Endodermal cell (in vitro differentiated cells): ENCODE measurements at places on chromosomes 12 and 14. TPM values are rescaled to one million over a fixed set of nuclear protein-coding genes. Genes with fewer than 3 reads are reported as not detected.
A peak's percentile ranks its signal among the peaks of the same experiment; 100 is the strongest.

GRCh38 chr12:12017798-12018197 lies 52.9 kb upstream of the BCL2L14 start:
- peak; percentile 79 for DNase-seq
- H3K36me3 ChIP-seq: peaks cover 7% of the 10 kb centered on the region
- no peak overlapping the region for H3K4me3 ChIP-seq

The OAS2 gene
- not detected in 3 replicates for total RNA-seq

The IFI27 gene
- 5.4 to 9.0 TPM (median 7.1 TPM) in 3 replicates for total RNA-seq

GRCh38 chr14:94839348-94839747 lies 69.4 kb upstream of the GSC start:
- H3K27me3 ChIP-seq: no peaks in the 10 kb centered on the region
- H3K36me3 ChIP-seq: no peaks in the 10 kb centered on the region
- H3K27ac ChIP-seq: no peak overlapping the region

GRCh38 chr12:92470608-92471021 lies 232.2 kb upstream of the PLEKHG7 start:
- no peak overlapping the region for H3K27ac ChIP-seq
- H3K4me1 ChIP-seq: peaks cover 7% of the 10 kb centered on the region
- no peaks in the 10 kb centered on the region for H3K27me3 ChIP-seq
- no peaks in the 10 kb centered on the region for H3K36me3 ChIP-seq
- no peak overlapping the region for H3K4me3 ChIP-seq
- DNase-seq: no peak

- H3K27ac ChIP-seq: no peak overlapping the region
- no peaks in the 10 kb centered on the region for H3K36me3 ChIP-seq
- no peak overlapping the region for H3K4me3 ChIP-seq
- H3K4me1 ChIP-seq: no peaks in the 10 kb centered on the region
- DNase-seq: no peak
These were observed 597.1 kb downstream of the RPL10L start for GRCh38 chr14:46054526-46054925.

The MUCL1 gene
- total RNA-seq: not detected in 2 replicates

DNA sequence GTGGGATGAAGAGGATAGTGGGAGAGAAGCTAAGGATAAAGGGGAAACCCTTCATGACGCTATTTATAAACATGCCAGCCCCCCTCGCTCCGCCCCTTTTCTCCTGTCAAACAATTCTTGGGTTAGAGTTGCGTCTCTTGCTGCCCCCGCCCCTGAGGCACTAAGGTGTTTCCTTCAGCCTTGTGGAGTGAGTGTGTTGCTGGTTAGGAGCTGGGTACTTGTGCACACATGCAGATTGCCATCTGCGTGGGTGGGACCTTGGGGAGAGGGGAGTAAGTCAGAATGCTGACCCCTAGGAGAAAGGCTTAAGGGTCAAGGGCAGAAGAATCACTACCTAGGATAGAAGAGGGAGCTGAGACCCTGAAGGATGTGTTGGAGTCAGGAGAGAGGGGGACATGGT lies 5.4 kb downstream of the FOXJ2 start:
- H3K4me3 ChIP-seq: peak overlapping the region; percentile 74
- no peaks in the 10 kb centered on the region for H3K27me3 ChIP-seq
- DNase-seq: peak; percentile 67
- H3K4me1 ChIP-seq: peaks cover 9% of the 10 kb centered on the region
- peaks cover 39% of the 10 kb centered on the region for H3K36me3 ChIP-seq

DNA sequence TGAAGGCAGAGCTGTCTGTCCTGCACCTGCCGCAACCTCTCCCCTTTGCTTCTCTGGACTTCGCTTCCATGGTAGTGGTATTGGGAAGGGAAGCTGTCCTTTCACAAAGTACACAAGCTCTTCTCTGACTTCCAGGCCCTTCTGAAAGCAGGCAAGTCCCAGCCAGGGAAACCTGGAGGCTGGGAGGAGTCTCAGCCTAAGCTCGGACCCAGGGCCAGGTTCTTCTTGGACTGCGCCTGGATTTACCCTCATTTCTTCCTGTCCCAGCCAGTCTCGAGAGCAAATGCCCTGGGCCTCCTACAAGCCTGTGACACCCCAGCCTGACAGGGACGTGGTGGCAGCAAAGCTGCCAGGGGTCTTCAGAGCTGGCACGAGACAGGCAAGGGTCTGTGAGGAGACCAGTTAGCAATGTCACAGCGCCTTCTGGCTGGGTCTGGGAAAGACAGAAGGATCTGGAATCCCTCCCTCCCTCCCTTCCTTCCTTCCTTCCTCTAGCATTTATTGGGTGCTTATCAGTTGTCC lies 22.4 kb downstream of the ISCA2 start:
- no peak overlapping the region for H3K4me3 ChIP-seq
- no peak overlapping the region for H3K27ac ChIP-seq
- H3K27me3 ChIP-seq: no peaks in the 10 kb centered on the region
- no peaks in the 10 kb centered on the region for H3K36me3 ChIP-seq

The RIN3 gene
- total RNA-seq: 1.9 to 5.2 TPM (median 4.9 TPM) in 3 replicates

- H3K27ac ChIP-seq: no peak overlapping the region
- H3K36me3 ChIP-seq: peaks cover 5% of the 10 kb centered on the region
- H3K4me3 ChIP-seq: peak overlapping the region; percentile 90
- peaks cover 23% of the 10 kb centered on the region for H3K4me1 ChIP-seq
These were observed 678 bp downstream of the INF2 start for GRCh38 chr14:104689881-104690711.

DNA sequence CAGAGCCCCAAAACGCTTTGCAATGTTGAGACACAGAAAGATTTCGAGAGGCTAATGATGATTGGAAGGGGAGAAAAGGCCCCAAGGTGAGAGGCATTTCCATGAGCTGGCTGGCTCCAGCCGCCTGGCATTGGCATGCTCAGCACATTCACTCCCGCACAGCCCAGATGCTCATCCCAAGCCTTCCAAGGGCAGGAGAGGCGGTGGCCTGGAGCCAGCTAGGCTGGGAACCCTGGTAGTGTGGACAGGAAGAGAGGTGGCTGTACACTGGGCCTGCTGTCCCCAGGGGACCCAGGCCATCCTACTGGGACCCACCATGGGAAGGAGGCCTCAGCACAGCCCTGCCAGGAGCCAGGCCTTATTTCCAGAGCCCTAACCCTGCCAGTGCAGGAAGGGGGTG lies 72.2 kb downstream of the SPTB start:
- no peak overlapping the region for H3K27ac ChIP-seq
- no peak for DNase-seq

- H3K4me3 ChIP-seq: no peak overlapping the region
- H3K36me3 ChIP-seq: peaks cover 31% of the 10 kb centered on the region
- peak overlapping the region; percentile 53 for H3K27ac ChIP-seq
- no peaks in the 10 kb centered on the region for H3K27me3 ChIP-seq
- no peaks in the 10 kb centered on the region for H3K4me1 ChIP-seq
These were observed 97.6 kb downstream of the POLR3B start for GRCh38 chr12:106455111-106455510.

The MYBPC1 gene
- total RNA-seq: not detected in 3 replicates

DNA sequence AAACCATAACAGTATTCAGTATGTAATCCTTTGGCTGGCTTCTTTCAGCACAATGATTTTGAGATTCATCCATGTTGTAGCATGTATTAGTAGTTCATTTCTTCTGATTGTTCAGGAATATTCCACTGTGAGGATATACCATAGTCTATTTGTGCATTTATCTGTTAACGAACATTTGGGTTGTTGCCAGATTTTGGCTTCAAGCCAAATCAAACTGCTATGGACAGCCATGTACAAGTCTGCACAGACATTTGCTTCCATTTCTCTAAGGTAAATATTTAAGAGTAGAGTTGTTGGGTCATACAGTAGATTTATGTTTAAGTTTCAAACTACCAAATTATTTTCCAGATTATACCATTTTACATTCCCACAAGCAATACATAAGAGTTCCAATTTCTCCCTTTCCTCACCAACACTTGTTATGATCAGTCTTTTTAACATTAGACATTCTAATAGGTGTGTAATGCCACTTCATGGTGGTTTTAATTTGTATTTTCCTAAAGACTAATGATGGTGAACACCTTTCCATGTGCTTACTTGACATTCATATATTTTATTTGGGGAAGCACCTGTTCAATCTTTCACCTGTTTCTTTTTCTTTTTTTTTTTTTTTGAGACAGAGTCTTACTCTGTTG lies 56.6 kb downstream of the ZFYVE21 start:
- peaks cover 9% of the 10 kb centered on the region for H3K36me3 ChIP-seq
- H3K27ac ChIP-seq: no peak overlapping the region
- H3K4me1 ChIP-seq: no peaks in the 10 kb centered on the region
- H3K4me3 ChIP-seq: no peak overlapping the region
- H3K27me3 ChIP-seq: no peaks in the 10 kb centered on the region

- DNase-seq: no peak
- H3K4me1 ChIP-seq: peaks cover 7% of the 10 kb centered on the region
- no peaks in the 10 kb centered on the region for H3K36me3 ChIP-seq
- H3K27ac ChIP-seq: no peak overlapping the region
- no peaks in the 10 kb centered on the region for H3K27me3 ChIP-seq
These were observed 48.8 kb downstream of the SYNE3 start for GRCh38 chr14:95467657-95468056.

GRCh38 chr12:22935090-22935489 lies 310.1 kb downstream of the ETNK1 start:
- H3K27me3 ChIP-seq: no peaks in the 10 kb centered on the region
- H3K36me3 ChIP-seq: peaks cover 79% of the 10 kb centered on the region
- H3K4me3 ChIP-seq: no peak overlapping the region
- no peak overlapping the region for H3K27ac ChIP-seq
- no peaks in the 10 kb centered on the region for H3K4me1 ChIP-seq

GRCh38 chr14:69005432-69006148 lies 26.5 kb upstream of the ACTN1 start:
- peaks cover 3% of the 10 kb centered on the region for H3K4me1 ChIP-seq
- H3K27me3 ChIP-seq: no peaks in the 10 kb centered on the region
- H3K4me3 ChIP-seq: no peak overlapping the region
- DNase-seq: peak; percentile 78
- no peak overlapping the region for H3K27ac ChIP-seq
- no peaks in the 10 kb centered on the region for H3K36me3 ChIP-seq

The SERPINA10 gene
- not detected in 2 replicates for total RNA-seq

The VDR gene
- total RNA-seq: 0.04 TPM in 1 of 2 replicates, not detected in the other

The APOLD1 gene
- total RNA-seq: 1.8 to 4.1 TPM (median 2.5 TPM) in 3 replicates

The CCDC198 gene
- total RNA-seq: not detected in 2 replicates

DNA sequence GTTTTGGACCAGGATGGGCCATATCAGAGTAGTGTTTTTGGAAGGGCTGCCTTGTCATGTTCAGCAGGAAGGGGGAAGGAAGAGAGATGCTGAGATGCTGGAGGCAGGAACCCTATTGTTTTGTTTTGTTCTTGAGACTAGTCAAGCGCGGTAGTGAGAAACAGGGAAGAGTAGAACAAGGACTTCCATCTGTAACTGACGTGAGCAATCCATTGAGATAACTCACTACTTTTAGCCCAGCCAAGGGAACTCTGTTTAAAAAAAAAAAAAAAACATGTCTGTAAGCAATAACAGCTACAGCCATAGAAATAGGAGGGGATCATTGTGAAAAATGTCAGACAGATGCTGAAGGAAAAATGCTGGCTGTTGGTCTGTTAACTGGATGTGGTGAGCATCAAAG lies 34.0 kb downstream of the CD9 start:
- no peaks in the 10 kb centered on the region for H3K36me3 ChIP-seq
- DNase-seq: no peak

DNA sequence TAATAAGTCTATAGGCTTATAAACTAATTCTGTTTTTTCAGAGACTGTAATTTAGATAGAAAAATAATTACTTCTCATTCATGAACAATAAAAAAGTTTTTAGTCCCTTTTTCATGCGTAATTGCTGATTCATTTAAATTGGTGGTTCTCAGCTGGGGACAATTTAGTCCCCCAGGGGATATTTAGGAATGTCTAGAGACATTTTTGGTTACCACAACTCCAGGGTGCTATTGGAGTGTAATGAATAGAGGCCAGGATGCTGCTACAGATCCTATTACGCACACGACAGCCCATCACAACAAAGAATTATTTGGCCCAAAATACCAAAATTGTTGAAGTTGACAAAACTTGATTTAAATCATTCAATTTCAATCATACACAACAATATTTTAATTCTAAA lies 22.8 kb upstream of the VCPKMT start:
- H3K4me3 ChIP-seq: no peak overlapping the region
- H3K27me3 ChIP-seq: no peaks in the 10 kb centered on the region
- DNase-seq: no peak
- H3K36me3 ChIP-seq: no peaks in the 10 kb centered on the region

The CATSPERB gene
- 0.64 and 1.0 TPM in 2 replicates for total RNA-seq

DNA sequence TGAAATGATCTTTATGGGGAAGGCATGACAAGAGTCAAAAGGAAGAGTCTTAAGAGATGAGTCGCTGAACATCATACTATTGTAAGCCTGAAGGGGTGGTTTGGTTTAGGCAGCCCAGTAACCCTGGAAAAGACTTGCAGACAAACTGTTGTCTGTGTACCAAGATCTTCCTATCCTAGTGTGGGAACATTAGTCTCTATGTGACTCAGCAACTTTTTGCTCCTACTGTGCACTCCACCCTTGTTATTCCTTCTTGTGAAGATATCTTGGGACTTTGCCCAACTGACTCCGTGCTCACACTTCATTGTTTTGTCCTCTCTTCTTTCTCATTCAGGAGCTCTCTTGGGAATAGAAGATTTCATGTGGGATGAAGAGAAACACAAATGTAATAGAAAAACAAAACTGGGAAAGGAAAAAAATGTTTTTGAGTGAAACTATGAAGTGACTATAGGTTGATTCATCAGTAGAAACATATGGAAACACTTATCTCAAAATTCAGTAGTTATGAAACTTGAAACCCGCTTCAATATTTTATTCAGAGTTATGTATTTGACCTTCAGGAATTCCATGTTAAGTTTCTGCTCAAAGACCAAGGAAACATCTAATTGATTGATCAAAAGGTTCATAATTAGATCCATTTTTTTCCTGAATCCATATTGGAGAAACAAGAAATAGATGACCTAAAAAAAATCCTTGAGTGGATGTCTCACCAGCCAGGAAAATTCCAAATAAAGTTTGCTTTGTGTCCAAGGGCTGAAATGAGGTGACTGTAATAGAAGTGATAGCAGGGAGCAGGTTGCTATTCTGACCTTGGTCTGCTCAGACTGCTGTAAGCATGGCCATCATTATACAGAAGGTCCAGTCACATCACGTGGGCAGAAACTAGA lies 67.2 kb downstream of the BTG1 start:
- no peaks in the 10 kb centered on the region for H3K36me3 ChIP-seq
- no peak overlapping the region for H3K27ac ChIP-seq
- H3K4me3 ChIP-seq: no peak overlapping the region
- H3K27me3 ChIP-seq: no peaks in the 10 kb centered on the region
- H3K4me1 ChIP-seq: no peaks in the 10 kb centered on the region

DNA sequence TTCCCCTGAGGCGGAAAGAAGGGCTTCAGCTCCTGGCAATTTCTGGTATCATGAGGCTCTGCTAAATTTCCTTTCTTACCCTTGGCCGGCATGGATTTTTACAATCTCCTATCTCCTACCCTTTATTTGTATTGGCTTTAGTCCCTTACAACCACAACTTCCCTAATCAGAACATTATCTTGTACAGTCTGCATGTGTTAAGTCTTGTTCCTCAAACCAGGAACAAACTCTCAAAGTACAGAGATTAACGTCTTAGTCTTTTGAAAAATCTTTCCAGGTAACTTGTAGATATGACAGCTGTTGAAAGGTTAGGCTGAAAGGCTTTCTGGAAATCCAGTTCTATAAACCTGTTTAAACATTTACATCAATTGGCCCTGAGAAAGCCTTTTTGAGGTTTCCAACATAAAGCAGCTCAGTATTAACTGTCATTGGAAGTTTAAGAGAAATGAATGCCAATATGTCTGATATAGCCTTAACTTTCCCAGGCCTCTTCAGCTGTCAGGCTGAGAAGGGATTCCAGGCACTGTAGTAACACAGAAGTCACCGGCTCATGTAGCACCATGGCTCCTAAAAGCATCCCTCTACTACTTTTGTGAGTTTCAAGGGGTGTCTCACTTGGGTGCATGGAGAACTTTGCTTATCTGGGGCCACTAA lies 360.5 kb downstream of the FUT8 start:
- H3K36me3 ChIP-seq: no peaks in the 10 kb centered on the region
- DNase-seq: no peak
- H3K27me3 ChIP-seq: peaks cover 9% of the 10 kb centered on the region
